ENCODE measurements at places on chromosomes 7 and 10.

DNA sequence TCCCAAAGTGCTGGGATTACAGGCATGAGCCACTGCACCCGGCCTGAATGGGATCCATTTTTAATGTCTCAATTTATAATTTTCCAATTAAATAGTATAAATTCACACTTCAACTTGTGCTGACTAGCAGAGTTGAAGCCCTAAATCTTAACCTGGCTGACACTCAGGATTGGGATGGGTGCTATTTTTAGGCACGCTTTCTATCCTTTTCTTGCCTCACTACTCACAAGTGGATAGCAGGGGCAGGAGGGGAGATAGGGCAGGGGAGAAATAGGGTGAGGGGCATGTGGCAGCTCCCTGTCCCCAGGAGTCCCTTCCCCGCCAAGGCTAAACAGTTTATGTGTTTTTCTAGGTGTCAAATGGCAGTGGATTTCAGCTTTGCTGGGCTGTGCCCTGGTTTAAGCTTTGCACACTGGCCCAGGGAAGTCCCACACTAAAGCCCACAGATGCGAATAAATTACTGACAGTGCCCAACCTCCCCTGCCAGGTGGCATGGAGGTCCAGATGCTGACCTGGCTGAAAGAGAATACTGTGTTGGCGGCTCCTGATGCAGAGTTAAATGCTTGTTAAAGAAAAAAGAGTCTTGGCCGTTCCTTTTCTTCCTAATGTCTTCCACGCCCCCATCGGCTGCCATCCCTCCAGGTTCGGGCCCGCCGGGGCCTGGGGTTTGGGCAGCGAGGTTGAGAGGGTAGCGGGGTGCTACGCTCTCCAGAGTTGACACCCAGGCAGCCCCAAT is 36.2 kb upstream of the EFCAB10 start:
- DNase-seq, result no peak

DNA sequence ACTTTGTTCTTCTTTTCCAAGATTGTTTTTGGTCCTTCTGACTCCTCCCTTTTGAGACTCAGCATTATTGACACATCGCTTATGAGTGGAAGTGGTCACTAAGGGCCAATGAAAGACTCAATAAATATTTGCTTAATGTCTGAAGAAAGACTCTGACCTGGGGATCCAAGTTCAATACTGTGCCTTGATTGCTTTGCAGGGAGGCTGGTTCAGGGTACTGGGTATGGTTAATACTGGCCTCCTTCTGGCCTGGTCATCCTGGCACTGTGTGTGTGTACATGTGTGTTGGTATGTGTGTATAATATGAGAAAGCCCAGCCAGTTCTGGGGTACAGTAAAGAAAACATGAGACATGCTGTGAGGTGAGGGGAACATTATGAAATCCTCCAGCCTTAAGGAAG is 7.6 kb upstream of the PDZD8 start:
- DNase-seq, result no peak

- DNase-seq, result no peak
Observed at GRCh38 chr10:3025026-3025683, 42.2 kb upstream of the PFKP start.

GRCh38 chr10:71737001-71737833 is 17.6 kb upstream of the C10orf105 start:
- DNase-seq, result no peak

DNA sequence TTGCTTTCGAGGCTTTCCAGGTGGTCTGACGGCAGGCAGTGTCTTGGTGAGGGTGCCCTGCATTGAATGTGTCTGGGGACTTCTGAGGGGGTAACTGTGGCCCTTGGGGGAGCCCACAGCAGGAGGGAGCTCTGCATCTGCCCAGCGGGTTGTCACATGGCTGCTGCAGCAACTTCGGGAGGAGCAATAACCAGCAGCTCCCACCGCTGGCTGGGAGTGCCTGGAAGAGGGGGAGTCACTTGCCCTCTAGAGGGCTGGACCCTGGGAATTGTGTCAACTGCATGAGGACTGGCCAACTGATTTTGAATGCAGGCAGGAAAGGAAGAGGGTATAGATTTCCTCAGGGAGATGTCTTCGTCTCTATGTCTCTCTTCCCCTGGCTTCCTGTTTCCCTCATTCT is 26.4 kb downstream of the C10orf120 start:
- DNase-seq, result no peak

- DNase-seq, result no peak
Observed at GRCh38 chr10:5071411-5072198, 22.6 kb upstream of the AKR1C3 start.

DNA sequence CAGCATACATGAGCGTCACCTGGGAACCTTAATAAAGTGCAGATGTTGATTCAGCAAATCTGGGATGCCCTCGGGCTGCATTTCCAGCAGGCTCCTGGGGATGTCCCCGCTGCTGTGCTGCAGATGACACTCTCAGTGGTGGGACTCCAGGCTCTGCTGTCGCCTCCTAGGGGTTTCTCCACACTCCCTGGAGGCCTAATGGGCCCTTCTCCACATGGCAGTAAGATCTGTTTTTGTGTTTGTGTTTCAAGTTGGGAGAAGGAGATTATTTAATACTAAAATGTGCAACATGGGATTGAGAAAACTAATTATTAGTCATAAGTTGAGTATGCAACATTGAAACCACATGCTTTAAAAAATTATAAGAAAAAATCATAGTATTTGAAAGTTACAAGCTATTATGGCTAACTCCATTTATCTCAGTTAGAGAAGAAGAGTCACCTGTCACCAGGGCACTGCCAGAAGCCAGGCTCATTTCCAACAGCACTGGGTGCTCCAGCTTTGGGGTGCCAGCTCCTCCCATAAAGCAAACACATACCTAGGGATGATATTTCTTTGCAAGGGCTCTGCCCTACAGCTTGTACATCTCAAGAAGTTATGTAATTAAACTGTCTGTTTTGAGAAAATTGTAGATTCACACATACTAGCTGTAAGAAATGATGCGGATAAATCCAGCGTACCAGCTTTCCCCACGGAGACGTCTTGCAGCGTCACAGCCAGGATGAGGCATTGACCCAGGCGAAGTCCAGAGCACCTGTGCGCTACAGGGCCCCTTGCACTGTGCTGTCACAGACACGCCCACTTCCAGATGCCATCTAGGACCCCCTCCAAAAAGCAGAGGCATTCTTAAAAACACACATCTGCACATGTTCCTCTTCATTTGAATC is 106.4 kb downstream of the EGFR start:
- DNase-seq, result no peak
